ENCODE measurements at places on chromosomes 7 and 10.

- peak; percentile 47 for DNase-seq
Measured at GRCh38 chr10:101817337-101818118, 716 bp downstream of the OGA start.

DNA sequence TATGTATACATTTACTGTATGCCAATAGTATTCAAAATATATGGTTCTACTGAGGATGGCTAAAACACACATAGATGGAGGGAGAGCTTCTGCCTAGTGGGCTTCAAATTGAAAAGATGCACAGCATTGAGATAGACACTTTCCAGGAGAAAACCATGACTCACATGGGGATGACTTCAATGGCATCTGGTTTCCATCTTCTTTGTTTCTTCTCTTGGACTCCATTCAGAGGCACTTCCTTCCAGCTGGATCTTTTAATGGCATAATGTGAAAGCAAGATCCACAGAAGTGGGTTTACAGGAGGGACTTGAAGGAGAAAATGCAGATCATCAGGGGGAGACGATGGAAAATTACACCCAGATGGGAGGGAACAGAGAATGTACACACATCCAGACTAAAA lies 84.9 kb downstream of the ZNF365 start:
- no peak for DNase-seq

- DNase-seq: peak; percentile 52
Measured at GRCh38 chr7:50315739-50316671, 11.5 kb downstream of the IKZF1 start.

DNA sequence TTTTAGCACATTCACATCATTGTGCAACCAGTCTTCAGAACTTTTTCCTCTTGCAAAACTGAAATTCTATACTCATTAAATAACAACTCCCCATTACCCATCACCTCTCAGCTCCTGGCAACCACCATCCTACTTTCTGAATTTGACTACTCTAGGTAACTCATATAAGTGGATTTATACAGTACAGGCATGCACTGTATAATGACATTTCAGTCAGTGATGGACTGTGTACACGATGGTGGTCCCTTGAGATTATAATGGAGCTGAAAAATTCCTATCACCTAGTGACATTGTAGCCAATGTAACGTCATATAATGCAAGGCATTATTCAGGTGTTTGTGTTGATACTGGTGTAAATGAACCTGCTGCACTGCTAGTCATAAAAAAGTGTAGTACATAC lies 60.1 kb downstream of the BTRC start:
- DNase-seq: no peak

- DNase-seq: no peak
Measured at GRCh38 chr10:113359655-113360054, 193.2 kb upstream of the HABP2 start.

- DNase-seq: no peak
Measured at GRCh38 chr10:79475877-79476276, 30.5 kb upstream of the ZCCHC24 start.

GRCh38 chr10:113504423-113504822 lies 48.4 kb upstream of the HABP2 start:
- DNase-seq: no peak

DNA sequence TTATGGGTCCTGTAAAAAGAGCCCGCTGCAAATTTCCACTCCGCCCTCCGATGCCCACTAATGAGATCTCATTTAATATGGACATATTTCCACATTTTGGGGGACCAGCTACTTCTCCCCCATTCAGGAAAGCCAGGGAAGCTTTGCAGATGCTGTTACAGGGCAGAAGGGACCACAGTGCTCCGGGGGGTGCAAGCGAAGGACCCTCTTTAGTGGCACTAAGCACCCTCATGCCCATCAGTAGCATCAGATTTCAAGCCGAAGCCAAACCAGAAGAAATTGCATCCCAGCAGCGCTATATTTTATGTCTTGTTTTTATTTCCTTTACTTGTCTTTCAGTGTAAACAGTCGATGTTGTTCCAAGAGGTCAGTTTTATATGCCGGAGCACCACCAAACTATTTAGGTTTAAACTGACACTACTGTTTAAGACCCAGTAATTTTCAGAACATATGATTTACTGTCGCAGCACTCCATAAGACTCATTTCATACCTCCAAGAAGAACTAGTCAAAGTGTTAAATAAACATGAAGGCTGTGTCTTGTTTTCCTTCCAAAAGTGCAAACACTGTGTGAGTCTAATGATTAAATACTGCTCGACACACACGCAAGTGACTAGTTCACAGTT lies 122.2 kb upstream of the MGMT start:
- no peak for DNase-seq

- DNase-seq: no peak
Measured at GRCh38 chr10:98589691-98590090, 143.0 kb upstream of the HPS1 start.

DNA sequence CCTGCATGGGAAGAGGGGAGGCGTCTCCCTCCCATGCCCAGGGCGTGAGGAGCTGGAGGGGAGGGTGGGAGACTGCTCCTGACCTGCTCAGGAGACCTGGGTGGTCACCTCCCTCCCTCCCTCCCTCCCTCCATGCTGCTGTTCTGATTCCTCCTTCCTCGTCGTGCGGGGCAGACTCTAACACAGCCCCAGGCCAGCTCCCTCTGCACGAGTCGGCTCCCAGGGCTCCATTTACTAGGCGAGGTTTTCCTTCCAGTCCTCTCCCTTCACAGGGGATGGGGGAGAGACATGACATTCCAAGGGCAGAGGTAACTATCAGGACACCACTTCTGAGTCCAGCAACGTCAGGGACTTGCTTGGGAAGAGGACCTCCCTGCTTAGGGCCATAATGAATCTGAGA lies 23.6 kb downstream of the VIPR2 start:
- DNase-seq: no peak

- no peak for DNase-seq
Measured at GRCh38 chr7:108235451-108236061, 105.4 kb upstream of the LAMB4 start.

GRCh38 chr10:51564896-51565510 lies 134.4 kb downstream of the CSTF2T start:
- DNase-seq: no peak

GRCh38 chr10:63720072-63720537 lies 198.9 kb downstream of the REEP3 start:
- DNase-seq: peak; percentile 79

GRCh38 chr10:106252541-106252940 lies 912.0 kb downstream of the SORCS1 start:
- DNase-seq: no peak

GRCh38 chr7:6642239-6642839 lies 5.2 kb downstream of the ZNF316 start:
- DNase-seq: no peak

DNA sequence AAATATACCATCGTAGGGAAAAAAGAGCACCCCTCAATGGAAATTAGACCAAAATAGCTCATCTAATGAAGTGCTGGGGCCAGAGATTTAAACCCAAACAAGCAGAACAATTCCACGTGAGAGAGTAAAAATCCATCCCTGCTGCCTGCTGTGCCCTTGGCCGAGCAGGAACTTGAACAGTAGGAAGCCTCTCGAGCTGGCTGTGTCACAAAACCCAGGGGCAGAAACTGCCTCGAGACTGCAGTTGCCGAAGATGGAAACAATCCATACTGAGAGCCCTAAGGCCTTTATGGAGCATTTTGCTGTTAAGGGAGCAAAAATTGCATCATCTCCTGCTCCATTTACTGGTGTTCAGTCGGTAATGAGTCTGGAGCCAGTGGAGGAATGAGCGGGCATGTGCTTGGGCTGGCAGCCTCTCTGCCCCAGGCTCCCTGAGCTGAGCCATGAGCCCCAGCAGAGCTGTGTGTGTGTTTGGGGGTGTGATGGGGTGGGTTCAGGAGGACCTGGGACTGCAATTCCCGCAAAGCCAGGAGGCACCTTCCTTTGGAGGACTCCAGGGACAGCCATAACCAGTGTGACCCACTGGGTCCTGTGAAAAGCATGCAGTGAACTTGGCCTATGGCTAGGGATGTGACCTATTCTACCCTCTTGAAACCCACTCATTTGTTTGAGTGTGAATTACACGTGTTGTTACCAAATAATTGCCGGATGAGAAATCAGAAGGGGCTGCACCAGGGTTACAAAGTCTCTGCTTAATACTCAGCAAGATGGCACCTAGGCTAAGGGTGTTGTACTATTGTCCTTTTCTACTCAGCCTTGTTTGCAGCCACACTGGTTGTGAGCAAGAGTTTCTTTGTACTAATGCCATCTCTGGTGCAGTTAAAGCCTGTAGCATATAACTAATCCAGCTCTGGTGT lies 58.3 kb downstream of the CDHR3 start:
- no peak for DNase-seq

GRCh38 chr10:84540022-84540616 lies 211.7 kb downstream of the CCSER2 start:
- DNase-seq: no peak

GRCh38 chr7:128867842-128868623 lies 5.4 kb downstream of the ATP6V1F start:
- no peak for DNase-seq

DNA sequence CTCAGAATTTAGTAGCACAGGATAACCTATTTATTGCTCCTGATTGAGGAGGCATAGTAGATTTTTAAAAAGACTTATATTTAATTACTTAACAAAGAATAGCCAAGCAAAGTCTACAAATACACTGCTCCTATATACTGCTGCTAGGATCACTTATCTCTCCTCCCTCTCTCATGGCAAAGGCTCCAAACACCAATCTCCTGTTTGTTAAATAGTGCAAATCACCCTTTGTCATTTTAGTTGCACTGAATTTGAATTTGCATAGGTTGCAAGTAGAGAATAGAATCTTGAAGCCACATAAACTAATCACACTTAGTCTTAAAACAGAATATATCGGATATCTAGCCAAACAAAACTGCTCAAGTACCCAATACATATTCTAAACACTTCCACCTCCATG lies 219.1 kb upstream of the LRRN3 start:
- DNase-seq: no peak

GRCh38 chr7:108079648-108080591 lies 50.2 kb downstream of the LAMB4 start:
- DNase-seq: no peak

DNA sequence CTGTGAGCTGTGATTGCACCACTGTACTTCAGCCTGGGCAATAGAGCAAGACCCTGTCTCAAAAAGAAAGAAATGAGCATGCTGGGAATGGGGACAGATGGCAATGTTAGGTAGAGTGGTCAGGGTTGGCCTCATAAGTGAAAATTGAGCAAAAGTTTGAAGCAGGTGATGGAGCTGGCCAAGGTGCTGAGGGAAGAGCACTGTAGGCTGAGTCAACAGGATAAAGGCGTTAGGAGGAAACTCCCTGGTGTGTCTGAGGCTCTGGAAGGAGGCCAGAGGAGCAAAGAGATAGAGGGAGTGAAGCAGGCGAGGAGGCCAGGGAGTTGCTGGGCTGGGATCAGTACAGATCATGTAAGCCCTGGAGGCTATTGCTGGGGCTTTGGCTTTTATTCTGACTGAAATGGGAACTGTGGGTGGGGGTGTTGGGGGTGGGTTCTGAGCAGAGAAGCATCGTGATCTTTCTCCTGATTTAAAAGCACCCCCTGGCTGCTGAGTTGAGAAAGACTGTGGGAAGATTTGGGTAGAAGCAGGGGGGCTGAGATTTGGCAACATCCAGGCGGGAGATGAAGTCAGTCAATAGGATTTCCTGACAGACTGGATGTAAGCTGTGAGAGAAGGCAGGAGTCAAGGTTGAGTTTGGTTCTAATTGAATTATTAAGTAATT lies 52.5 kb upstream of the VKORC1L1 start:
- no peak for DNase-seq

DNA sequence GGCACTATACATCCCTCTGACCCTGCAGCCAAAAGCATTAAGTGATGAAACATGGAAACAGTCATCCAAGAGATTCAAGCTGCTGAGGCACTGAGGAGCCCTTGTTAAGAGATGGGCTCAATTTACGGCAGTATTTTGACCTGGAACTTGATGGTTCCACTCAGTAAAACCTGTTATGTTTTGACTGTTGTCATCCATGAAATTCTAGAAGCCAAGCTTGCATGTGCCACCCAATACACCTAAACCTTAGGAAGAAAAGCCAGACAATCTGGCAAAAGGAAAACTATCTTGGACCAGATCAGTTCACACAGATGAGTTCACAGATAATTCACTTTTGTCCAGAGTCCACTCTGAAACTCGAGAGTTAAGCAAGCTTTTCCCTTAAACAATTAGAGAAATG lies 53.2 kb downstream of the ICA1 start:
- no peak for DNase-seq

GRCh38 chr7:26574476-26574875 lies 282.8 kb downstream of the SNX10 start:
- DNase-seq: no peak

- peak; percentile 10 for DNase-seq
Measured at GRCh38 chr10:70302292-70302691, 18.5 kb upstream of the NPFFR1 start.

GRCh38 chr10:69179089-69179742 lies 818 bp upstream of the SUPV3L1 start:
- no peak for DNase-seq

- no peak for DNase-seq
Measured at GRCh38 chr10:81514811-81515210, 360.2 kb upstream of the NRG3 start.

GRCh38 chr7:131057015-131057793 lies 270.5 kb upstream of the MKLN1 start:
- DNase-seq: peak; percentile 80

DNA sequence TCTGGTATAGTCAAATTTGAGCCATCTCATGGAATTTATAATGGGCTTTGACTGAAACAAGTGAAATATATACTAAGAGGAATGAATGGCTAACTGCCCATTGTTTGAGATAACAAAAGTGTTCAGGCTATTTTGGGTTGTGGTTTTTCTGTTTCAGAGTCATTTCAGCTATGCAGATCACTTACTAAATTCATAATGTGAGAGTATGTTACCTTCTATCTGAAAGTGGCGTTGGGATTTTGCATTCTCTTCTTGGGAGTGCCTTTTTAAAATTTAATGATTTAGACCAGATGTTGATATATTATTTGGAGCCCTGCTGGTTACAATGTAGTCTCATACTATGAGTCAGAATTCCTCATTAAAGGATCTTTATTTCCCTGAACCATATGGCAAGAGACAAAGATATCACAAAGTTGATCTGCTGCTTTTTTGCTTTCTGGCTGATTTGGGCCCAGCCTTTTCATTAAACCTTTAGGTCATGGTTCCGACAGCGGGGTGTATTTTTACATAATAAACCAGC lies 10.4 kb downstream of the VCL start:
- no peak for DNase-seq

GRCh38 chr10:30818010-30818660 lies 188.6 kb upstream of the LYZL2 start:
- DNase-seq: no peak

DNA sequence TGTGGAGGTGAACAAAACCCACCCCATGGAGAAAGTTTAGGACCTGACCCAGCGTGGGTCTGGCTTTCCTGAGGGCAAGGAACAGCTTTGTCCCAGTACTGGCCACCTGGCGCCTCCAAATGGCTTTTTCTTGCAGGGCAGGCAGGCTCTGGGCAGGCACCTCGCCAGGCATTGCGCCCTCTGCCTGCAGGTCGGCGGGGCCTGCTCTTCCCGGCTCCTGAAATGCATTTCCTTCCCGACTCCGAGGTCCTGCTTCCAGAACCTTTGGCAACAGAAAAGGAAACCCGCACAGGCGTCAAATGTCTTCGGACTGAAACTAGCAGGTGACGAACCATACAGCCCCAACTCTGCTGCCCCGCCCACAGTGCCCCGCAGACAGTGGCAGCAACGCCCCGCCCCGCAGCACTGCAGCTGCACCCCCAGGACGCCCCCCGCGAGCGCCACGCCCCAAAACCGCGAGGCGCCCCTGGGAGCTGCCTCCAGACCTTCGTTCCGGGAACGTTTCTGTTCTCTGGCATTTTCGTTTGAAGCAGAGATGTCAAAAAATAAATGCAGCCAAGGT lies 65.5 kb downstream of the C10orf143 start:
- DNase-seq: no peak

GRCh38 chr7:131338691-131339390 lies 11.2 kb downstream of the MKLN1 start:
- no peak for DNase-seq
